ENCODE measurements at places on chromosomes 1 and 21.
A peak's percentile ranks its signal among the peaks of the same experiment; 100 is the strongest.

- DNase-seq, result no peak
Observed at GRCh38 chr1:222081859-222082258, 340.0 kb upstream of the DUSP10 start.

DNA sequence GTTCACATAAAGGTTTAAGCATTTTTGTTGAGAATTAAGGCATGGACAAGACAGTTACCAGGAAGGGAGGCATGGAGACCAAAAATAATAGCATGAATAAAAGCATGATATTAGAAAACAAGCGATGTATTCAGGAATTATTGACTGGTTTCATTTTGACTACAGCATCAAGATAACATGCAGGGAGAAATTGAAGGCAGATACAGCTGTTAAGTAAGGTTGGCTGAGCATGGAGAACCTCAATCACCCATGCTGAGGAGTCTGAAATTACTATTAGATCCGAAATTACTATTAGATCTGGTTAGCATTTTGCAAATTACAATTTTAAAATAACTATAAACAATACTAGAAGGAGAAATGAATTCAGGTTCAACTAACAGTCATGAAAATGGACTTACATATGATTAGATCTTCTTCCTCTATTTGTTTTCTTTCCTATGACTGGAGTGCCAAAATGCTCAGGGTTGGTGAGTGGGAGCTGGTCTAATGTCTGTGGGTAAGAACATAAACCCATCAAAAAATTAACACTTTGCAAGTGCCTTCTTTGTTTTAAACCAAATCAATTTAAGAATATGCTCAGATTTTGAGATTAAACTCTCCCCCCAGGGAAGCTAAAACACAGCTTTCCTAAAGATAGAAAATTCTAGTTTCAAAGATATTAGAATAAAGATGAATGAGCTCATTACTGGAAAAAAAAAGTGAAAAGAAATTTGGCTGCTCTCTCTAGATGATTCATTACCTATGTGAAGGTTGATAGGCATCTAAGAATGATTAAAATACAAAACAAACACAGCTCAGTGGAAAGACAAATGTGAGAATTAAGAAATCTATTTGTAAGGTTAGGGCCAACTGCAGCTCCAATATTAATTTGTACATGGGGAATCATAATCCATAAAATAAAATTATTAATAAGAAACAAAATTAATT is 81.7 kb downstream of the ARID4B start:
- DNase-seq, result no peak

- peak; percentile 64 for DNase-seq
Observed at GRCh38 chr1:66445492-66446181, 88.3 kb upstream of the SGIP1 start.

- no peak for DNase-seq
Observed at GRCh38 chr1:13733711-13734110, 33.7 kb downstream of the PRDM2 start.

DNA sequence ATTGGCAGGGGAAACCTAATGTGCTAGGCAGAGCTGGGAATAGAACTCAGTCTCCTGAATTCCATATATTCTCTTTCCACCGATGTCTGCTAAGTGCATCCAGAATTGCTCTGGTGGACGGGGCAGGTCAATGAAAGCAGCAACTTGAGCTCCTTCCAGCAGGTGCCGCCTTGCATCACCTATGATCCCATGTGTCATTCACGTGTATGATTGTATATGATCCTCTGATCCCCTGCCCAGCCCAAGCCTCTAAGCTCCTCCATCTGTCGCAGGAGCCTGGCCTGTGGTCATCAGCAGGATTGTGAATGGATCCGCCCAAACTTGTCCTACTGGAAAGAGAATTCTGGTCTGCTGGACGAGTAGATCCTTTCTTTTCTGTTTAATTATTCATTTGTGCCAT is 13.1 kb downstream of the ACTA1 start:
- DNase-seq, result no peak

DNA sequence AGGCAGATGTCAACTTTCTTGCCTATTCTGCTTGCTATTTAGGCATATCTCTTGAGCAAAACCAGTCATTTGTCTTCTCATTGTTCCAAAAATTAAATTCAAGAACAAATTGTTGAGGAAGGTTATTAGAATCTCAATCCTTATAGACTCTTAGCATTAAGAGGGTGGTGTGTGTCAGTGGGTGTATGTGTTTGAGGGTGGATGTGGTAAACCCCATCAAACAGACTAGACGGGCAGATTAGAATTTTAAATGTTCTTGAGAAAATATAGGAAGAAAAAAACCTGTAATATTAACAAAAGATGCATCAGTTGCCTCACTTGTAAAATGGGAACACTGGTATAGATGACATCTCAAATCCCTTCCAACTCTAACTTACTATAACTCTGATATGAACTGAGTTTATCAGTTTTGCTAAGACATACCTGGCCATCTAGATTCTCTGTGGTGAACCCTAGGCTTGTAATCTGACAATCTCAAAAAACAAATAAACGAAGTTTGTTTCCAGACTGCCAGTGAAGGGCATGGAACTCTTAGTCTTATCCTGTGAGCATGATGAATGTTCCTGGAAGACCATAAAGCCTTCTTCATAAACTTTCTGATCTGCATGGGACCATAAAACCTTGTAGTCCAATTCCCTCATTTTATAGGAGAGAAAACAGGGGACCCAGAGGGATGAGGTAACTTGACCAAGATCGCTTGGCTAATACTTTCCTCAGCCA is 176.3 kb upstream of the SGIP1 start:
- DNase-seq, result no peak

GRCh38 chr1:114150016-114150415 is 3.7 kb downstream of the SYT6 start:
- DNase-seq, result no peak

- no peak for DNase-seq
Observed at GRCh38 chr1:17776426-17776825, 21.3 kb downstream of the ACTL8 start.

GRCh38 chr21:20662514-20662913 is 335.7 kb upstream of the NCAM2 start:
- DNase-seq, result no peak

GRCh38 chr1:162009501-162010174 is 14.0 kb downstream of the OLFML2B start:
- DNase-seq, result no peak

GRCh38 chr21:16159213-16159970 is 429.6 kb downstream of the USP25 start:
- no peak for DNase-seq

DNA sequence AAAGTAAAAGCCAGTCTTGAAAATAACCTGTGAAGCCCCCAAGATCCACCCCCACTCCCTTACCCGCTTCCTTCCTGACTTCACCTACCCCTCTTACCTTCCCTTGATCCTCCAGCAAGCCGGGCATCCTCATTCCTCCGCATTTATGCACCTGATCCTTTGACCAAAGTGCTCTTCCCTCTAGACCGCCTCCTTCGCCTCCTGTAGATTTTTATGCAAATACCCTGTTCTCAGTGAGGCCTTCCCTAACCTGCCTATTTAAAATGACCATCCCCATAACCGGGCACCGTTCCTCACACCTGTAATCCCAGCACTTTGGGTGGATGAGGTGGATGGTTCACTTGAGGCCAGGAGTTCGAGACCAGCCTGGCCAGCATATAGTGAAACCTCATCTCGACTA is 1.1 kb upstream of the NENF start:
- DNase-seq, result no peak

- no peak for DNase-seq
Observed at GRCh38 chr1:12296623-12297022, 66.8 kb downstream of the VPS13D start.

DNA sequence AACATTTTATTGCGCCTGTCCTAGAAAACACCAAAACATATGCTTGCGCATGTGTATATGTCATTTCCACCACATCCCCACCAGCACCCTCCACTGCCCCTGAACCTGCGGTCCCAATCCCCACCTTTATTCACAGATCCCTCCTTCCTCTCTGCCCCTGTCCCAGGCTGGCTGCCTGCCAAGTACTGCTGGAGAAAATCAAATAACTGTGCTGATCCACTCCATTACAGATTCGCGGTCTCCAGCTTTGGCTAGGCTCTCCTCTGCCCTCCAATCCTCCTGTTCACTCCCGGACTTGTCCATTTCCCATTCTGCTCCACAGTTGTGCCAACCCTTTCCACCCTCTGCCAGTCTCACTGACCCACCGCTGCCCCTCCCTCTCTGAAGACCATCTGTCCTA is 59.3 kb upstream of the GJB5 start:
- DNase-seq, result no peak

DNA sequence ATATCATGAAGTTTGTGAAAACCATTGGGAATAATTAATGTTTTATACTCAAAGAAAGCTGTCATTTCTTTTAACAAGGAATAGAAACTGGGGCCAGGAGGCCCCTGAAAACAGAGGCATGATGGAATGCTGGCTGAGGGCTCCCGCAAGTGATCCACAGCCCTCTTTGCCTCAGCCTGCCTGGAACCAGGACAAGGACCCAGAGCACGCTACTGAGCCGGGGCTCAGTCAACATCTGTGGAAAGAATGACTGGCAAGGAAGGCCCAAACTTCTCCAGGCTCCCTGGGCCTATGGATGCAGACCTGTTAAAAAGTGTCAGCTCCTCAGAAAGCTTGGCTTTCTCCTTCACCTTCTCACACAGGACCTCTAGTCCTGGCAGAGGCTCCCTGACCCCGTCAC is 32.6 kb downstream of the COLGALT2 start:
- DNase-seq, result no peak

- DNase-seq, result no peak
Observed at GRCh38 chr21:38898422-38899096, 92.8 kb downstream of the ETS2 start.

DNA sequence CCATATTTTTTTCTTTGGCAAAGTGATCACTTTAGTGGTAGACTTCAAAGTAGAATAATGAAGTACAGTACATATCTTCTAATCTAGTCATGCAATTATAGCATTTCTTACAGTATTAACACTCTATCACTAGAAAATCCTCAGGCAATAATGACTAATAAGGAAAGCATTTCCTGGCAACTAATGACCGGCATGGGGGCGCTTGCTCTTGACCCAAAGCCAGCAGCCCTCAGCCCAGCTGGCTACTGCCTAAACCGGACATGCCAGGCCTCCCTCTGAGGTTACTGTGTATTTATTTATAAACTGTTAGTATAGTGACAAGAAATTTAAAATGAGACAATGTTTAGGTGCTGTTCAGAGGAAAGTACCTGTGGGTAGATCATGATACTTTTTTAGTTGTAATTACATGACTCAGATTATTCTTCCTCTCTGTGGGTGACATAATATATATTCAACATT is 633.8 kb downstream of the PTPRC start:
- DNase-seq, result no peak

DNA sequence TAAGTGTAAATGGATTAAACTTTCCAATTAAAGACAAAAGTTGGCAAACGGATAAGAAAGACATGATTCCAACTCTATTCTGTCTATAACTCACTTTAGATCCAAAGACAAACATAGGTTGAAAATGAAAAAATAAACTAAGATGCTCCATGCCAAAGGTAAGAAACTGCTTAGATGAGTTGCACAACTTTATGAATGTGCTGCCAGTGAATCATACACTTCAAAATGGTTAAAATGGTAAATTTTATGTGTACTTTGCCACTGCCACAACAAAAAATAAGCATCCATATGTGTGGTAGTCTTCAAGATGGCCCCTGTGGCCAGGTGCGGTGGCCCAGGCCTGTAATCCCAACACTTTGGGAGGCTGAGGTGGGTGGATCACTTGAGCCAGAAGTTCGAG is 45.0 kb downstream of the NSL1 start:
- no peak for DNase-seq

- DNase-seq, result no peak
Observed at GRCh38 chr1:2592672-2593071, 6.1 kb downstream of the PRXL2B start.

- peak; percentile 35 for DNase-seq
Observed at GRCh38 chr21:34367320-34367935, 3.6 kb downstream of the KCNE2 start.

- DNase-seq, result no peak
Observed at GRCh38 chr1:116376729-116377086, 3.7 kb downstream of the ATP1A1 start.

GRCh38 chr1:41485605-41486004 is 1.1 kb upstream of the EDN2 start:
- DNase-seq, result no peak

GRCh38 chr1:16242556-16243214 is 5.7 kb upstream of the CPLANE2 start:
- DNase-seq, result no peak

- DNase-seq, result peak; percentile 63
Observed at GRCh38 chr1:17419626-17420328, 19.7 kb downstream of the RCC2 start.

DNA sequence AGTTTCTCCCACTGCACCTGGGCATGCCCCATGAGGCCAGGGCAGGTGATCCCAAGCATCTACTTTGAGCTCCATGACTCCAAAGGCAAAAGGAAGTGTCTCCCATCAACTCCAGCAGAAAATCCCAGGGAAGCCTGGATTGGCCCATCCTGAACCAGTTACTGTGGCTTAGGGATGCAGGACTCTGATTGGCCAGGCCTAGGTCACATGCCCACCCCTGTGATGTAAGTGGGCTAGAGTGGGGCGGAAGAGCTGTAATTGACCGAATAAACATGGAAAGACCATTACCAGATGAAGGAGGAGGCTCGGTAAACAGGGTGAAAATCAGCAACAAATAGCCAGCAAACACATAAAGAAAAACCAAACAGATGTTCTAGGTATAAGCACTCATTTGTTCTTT is 45.2 kb downstream of the MATN1 start:
- DNase-seq, result no peak

- no peak for DNase-seq
Observed at GRCh38 chr1:55262822-55263221, 47.7 kb upstream of the USP24 start.

- no peak for DNase-seq
Observed at GRCh38 chr1:192604979-192605620, 29.5 kb downstream of the RGS1 start.

- no peak for DNase-seq
Observed at GRCh38 chr1:80531182-80531581, 1269.6 kb upstream of the ADGRL2 start.

DNA sequence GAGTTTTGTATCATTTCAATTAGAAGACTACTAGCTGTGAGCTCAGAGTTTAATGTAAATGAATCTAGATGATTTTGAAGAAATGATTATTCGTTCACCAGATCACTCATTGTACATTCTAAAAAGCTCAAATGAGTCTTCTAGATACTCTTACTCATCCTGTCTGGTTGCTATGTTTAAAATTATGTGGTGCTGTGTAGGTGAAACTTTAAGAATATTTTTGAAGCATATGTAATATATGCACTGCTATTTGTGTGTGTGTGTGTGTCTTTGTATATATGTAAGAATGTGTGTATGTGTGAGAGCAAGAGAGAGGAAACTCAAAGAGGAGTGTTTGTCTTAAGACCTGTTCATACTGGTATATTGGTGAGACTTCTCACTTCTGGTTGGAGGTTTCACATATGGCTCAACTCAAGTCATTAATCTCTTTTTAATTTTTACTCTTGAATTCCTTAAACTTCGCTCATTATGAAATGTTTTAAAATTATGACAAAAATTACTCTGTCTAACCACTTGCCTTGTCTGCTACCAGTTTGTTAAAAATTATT is 8.6 kb upstream of the C1orf105 start:
- DNase-seq, result no peak

- no peak for DNase-seq
Observed at GRCh38 chr1:229869687-229870086, 197.4 kb upstream of the GALNT2 start.
